Stimulated activated CD8-positive, alpha-beta memory T cell treated with anti-CD3 and anti-CD28 coated beads, Interleukin-15, amount 100 ng/mL, for 48 hours (primary cell): ENCODE measurements at places on chromosomes 5 and 9.
A peak's percentile ranks its signal among the peaks of the same experiment; 100 is the strongest.

- no peak for DNase-seq
These were observed 226.4 kb downstream of the TRIM32 start for GRCh38 chr9:116913536-116913935.

GRCh38 chr9:16276866-16277265, 593.6 kb downstream of the BNC2 start:
- DNase-seq: no peak

DNA sequence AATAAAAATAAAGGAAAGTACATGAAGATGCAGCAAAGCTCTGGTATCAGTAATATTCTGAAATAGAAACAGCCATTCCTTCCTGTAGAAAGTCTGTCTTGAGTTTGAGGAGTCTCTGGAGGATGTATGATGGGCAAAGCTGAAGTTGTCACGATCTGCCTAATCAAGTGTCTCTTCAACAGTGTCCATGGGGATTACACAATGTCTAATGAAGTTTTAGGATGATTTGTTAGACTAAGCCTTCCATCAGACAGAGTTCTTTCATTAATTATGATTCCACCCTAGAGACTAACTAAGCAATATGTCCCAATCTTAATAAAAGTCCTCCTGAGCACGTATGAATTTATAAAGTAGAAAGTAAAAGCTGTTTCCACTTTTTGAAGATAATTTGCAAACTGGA, 26.9 kb downstream of the PDE4D start:
- no peak for DNase-seq

DNA sequence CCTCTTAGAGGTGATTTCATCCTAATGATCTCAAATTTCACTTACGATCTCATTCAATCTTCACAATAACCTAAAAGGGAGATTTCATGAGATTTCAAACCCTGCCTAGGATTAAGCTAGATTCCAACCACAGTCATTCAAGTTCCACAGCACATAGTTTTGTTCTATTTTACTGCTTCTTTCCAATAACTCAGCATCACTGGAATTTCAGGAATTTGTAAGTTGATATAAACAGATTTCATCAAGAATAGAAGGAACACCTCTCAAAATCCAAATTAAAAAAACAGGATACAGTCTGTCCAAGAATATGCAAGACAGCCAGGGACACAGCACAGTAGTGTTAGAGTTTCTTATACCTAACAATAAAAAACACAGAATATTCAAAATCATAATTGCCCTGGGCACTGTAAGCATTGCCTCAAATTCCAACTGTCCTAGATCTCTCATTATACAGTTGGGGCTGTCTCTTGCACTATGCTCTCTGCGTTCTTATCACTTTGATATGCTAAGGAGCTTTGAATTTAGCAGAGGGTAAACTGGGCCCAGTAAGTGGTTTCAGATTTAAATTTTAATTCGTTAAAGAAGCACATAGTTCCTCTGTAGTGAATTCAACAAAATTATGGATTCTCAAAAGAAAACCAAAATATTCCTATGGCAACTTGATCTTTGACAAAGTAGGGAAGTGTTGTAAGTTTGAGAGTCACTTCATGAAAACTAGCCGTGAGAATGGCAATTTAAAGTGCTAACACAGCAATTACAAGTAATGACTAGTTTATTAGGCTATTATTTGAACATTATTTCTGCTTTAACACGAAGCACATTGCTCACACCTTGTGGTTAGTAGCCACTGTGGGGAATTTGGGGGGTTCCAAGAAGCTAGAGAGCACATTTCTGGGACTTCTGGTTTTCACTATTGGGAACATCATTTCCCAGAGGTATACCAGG, 478.6 kb upstream of the C9orf72 start:
- no peak for DNase-seq

- no peak for DNase-seq
These were observed 142.4 kb downstream of the NMUR2 start for GRCh38 chr5:152262667-152263066.

DNA sequence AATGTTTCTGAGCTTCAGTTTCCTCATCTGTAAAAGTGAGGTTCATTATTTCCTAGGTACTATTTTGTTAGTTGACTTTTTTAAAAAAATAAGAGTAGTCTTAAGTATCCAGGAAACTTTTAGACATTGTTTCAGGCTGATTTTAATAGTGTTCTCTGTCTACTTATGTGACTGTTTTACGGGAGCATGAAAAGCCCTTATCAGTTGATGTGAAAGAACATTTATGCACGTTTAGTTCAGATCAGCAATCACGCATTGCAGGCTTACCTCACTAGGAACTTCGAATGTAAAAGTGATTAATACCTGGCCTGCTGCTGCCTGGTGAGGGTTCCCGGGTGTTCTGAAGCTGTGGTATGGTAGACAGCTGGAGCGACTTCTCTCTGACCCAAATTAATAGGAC, 8.1 kb downstream of the SNX18 start:
- DNase-seq: no peak

- DNase-seq: no peak
These were observed 181.6 kb upstream of the TLE4 start for GRCh38 chr9:79390077-79390698.

DNA sequence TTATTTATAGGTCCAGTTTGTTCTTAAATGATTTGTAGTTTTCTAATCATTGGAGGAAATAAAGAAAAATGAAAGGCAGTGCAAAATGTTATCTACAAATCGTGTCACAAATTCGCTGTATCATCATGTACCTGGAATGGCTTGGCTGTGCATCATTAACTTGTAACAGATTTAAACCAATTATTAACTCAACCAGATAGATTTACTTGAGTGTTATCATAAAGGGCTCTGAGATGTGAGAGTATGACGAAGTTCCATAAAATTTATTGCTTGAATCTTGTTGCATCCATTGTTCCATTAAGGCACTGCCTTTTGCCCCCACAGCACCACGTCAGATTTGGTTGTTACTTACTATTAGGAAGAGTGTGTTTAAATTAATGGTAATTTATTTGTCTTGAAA, 23.5 kb downstream of the PCSK5 start:
- no peak for DNase-seq

DNA sequence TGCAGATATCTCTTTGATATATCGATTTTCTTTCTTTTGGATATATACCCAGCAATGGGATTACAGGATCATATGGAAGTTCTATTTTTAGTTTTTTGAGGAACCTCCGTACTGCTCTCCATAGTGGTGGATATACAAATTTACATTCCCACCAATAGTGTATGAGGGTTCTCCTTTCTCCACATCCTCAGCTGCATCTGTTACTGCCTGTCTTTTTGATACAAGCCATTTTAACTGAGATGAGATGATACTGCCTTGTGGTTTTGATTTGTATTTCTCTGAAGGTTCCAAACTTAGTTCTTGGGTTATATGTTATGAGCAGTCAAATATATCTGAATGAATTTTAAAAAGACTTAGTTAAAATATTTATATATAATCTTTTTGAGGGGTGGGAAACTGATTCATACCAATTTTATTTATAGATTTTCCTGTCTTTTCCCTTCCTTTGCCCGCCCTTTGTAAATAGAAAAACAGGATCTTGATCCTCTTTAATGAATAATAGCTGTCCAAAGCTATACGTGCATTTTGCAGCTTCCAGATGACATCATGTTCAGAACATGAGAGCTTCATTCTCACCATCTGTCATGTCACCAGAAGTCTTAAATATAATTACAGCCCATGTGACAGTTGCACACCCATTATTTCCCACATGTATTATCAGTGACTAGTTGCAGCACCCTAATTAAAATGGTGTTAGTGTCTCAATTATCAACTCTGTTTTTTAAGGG, 6.2 kb upstream of the ARHGEF28 start:
- no peak for DNase-seq

DNA sequence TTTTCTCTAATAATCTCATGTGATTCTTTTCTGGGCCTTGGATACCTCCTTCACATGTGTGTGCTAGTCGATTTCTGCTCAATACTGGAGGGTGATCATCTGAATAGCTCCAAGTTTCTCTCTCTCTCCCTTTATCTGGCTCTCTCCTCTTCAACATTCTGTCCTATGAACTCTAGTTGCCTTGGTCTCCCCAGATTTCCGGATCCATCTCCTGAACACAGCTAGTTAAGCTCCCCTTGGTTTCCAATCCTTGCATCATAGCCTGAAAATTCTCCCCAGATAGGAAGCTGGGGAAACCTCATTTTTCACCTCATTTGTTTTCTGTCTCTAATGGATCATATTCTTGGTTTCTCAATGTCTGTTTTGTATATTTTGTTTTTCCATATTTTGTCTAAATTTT, 832.3 kb downstream of the MTRR start:
- DNase-seq: no peak

GRCh38 chr5:82295959-82296531, 17.9 kb upstream of the RPS23 start:
- no peak for DNase-seq

- DNase-seq: no peak
These were observed 11.7 kb downstream of the ARPC5L start for GRCh38 chr9:124873664-124874063.

DNA sequence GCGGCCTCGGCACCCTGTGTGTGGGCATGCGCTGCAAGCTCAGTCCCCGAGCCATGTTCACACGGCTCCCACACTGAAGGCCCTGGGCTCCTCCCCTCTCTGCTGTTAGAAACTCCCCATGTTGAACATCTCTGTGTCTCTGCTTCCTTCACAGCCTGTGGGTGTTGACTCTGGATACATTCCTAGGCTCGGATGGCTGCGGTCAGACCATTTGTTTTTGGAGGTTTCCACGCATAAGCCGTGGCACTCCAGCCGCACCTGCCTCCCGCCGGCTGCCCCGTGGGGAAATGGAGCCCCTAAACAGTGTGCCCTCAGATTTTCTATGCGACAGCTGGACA, 31.2 kb upstream of the LRRC14B start:
- DNase-seq: no peak

DNA sequence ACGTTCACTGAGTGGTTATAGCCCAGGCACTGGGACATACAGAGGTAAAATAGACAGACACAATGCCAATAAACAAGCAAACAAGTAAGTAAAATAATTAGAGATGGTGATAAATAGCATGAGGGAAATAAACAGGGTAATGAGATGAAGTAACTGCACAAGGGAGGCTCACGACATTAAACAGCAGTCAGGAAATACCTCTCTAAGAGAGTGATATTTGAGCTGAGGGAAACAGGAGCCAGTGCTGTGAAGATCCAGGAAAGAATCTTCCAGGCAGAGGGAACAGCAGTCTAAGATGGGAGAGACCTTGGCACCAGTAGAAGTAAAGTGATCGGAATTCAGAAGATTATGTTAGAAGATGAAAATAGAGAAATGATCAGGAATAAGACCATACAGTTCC, 279.4 kb downstream of the HINT1 start:
- DNase-seq: no peak

DNA sequence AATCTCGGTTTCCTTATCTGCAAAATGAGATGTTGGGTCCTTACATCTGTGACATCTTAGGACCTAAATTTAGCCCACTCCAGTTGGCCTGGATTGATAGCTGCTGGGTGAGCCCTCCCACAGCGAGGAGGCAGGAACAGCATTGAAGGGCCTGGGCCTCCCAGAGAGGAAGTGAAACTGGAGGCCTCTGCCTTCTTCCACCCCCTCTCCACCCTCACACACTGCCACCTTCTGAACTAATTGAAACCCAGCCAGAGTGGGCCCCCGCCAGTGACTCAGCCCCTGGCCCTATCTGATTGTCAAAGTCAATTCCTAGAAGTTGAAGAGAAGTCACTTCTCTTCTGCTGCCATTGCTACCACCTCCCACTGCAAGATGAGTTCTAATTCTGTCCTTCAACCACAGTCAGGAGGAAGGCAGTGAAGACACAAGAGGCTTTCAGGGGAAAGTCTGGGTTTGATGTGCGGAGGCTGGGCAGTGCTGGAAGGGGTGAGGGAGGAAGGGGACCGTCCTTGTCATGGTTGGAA, 55.2 kb upstream of the NEK6 start:
- peak; percentile 85 for DNase-seq

DNA sequence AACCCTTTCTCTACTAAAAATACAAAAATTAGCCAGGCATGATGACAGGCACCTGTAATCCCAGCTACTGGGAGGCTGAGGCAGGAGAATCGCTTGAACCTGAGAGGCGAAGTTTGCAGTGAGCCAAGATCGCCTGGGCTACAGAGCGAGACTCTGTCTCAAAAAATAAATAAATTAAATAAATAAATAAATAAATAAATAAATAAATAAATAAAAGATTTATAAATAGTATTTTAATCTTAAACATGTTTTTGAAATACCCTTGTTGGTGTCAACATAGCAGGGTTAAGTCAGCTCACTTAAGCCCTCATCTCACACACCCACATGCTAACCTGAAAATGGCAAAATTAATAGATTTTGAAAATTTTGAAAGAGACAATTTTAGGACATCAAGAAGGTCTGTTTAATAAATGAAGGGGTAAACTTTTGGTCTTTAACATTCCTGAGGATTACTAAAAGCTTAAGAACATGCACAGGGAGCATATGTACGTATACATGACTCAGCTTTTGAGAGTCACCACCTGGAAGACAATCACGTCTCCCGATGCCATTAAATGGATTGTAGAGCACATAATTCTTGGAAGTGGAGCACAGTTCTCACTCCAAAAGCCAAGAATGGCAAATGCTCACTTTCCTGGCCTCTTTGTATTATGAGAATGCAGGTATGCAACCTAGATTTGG, 202.5 kb downstream of the GDNF start:
- DNase-seq: no peak

GRCh38 chr5:137366526-137366925, 132.6 kb downstream of the SPOCK1 start:
- no peak for DNase-seq

- DNase-seq: no peak
These were observed 680.7 kb downstream of the PRR16 start for GRCh38 chr5:121144764-121145163.

GRCh38 chr9:132283165-132283564, 71.6 kb downstream of the SETX start:
- DNase-seq: no peak

DNA sequence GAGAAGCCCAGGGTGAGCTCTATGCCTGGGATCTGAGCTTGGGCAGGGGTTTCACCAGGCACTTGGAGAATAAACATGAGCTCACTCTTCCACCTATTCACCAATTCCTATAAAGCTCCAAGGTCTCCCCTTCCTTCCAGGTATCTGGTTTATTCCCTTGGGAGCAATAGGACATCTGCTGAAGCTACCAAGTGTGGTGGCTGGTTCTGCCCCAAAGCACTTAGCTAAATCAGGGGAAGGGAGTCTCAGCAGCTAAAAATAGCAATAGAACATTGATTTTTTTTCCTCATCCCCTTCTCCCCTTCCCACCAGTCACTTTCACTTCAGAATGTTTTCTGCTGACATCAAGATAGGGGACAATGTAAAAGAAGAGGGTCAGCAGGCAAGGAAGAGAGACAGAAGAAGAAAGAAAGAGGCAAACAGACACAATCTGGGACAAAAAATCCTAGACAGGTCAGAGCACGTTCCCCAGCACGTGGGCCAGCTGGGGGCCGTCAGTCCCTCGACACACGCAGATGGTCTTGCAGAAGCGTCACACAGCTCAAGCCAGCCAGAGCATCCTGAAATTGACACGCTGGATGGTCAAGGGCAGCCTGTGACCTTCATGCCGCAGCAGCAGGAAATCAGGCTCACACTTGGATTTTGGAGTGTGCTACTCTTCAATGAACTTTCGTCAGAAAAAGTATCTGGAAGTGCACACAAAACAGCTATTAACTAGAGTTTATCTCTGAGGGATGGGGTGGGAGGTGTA, 176.0 kb downstream of the ZNF608 start:
- DNase-seq: no peak

GRCh38 chr9:124720429-124721108, 50.5 kb downstream of the NR6A1 start:
- DNase-seq: no peak
